ENCODE measurements at places on chromosomes 12 and 14. TPM values are rescaled to one million over a fixed set of nuclear protein-coding genes. Genes with fewer than 3 reads are reported as not detected.

RASSF8 gene
- total RNA-seq: 30.6 TPM

HOTAIR gene
- total RNA-seq: not detected

CMKLR1 gene
- not detected for total RNA-seq

CABP1 gene
- not detected for total RNA-seq

SNRPF gene
- 20.9 TPM for total RNA-seq

SLCO1C1 gene
- not detected for total RNA-seq

SPIC gene
- not detected for total RNA-seq

TMTC1 gene
- total RNA-seq: 30.3 TPM

GRCh38 chr12:108612788-108613282 lies 15.0 kb upstream of the TMEM119 start:
- no peaks in the 10 kb centered on the region for H3K36me3 ChIP-seq
- no peak overlapping the region for H3K27ac ChIP-seq
- H3K4me1 ChIP-seq: peaks cover 8% of the 10 kb centered on the region
- H3K4me3 ChIP-seq: no peak overlapping the region

GRCh38 chr12:67798768-67799167 lies 150.2 kb downstream of the DYRK2 start:
- no peak overlapping the region for H3K27ac ChIP-seq
- no peaks in the 10 kb centered on the region for H3K27me3 ChIP-seq
- DNase-seq: no peak
- no peak overlapping the region for H3K4me3 ChIP-seq

GRCh38 chr12:104296718-104297117 lies 6.8 kb upstream of the EID3 start:
- no peaks in the 10 kb centered on the region for H3K4me1 ChIP-seq
- no peak overlapping the region for H3K27ac ChIP-seq
- H3K27me3 ChIP-seq: no peaks in the 10 kb centered on the region
- no peak for DNase-seq
- peaks cover 10% of the 10 kb centered on the region for H3K36me3 ChIP-seq

GRCh38 chr12:96132819-96133218 lies 61.4 kb upstream of the ELK3 start:
- no peak overlapping the region for H3K4me3 ChIP-seq
- no peaks in the 10 kb centered on the region for H3K27me3 ChIP-seq
- no peaks in the 10 kb centered on the region for H3K36me3 ChIP-seq
- H3K27ac ChIP-seq: no peak overlapping the region
- DNase-seq: no peak

DNA sequence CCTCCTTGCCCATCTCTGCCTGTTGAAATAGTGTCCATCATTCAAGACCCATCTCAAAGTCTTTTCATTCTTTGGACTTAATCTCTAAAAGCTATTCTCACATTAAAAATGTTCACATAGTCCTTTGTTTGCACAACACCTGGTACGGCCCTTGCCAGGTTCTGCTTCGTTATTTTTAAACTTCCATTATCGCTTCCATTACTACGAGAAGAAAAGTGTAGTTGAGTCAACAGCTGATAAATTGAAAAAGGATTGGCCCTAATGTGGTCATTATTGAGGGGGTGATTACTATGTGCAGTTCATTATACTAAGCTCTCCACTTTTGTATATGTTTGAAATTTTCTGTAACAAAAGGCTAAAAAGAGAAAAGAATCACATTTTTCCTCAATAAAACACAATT lies 17.8 kb downstream of the KCNJ8 start:
- no peaks in the 10 kb centered on the region for H3K4me1 ChIP-seq
- H3K27me3 ChIP-seq: no peaks in the 10 kb centered on the region
- no peaks in the 10 kb centered on the region for H3K36me3 ChIP-seq
- H3K27ac ChIP-seq: no peak overlapping the region
- DNase-seq: no peak

GRCh38 chr12:92886131-92886530 lies 43.0 kb downstream of the EEA1 start:
- H3K27me3 ChIP-seq: no peaks in the 10 kb centered on the region
- DNase-seq: peak; percentile 0
- no peak overlapping the region for H3K27ac ChIP-seq
- H3K36me3 ChIP-seq: peaks cover 5% of the 10 kb centered on the region
- no peak overlapping the region for H3K4me3 ChIP-seq
- no peaks in the 10 kb centered on the region for H3K4me1 ChIP-seq

GRCh38 chr14:76597387-76597786 lies 163.9 kb upstream of the VASH1 start:
- H3K4me1 ChIP-seq: no peaks in the 10 kb centered on the region
- H3K36me3 ChIP-seq: no peaks in the 10 kb centered on the region
- H3K4me3 ChIP-seq: no peak overlapping the region
- no peak for DNase-seq
- H3K27me3 ChIP-seq: no peaks in the 10 kb centered on the region
- H3K27ac ChIP-seq: no peak overlapping the region

DNA sequence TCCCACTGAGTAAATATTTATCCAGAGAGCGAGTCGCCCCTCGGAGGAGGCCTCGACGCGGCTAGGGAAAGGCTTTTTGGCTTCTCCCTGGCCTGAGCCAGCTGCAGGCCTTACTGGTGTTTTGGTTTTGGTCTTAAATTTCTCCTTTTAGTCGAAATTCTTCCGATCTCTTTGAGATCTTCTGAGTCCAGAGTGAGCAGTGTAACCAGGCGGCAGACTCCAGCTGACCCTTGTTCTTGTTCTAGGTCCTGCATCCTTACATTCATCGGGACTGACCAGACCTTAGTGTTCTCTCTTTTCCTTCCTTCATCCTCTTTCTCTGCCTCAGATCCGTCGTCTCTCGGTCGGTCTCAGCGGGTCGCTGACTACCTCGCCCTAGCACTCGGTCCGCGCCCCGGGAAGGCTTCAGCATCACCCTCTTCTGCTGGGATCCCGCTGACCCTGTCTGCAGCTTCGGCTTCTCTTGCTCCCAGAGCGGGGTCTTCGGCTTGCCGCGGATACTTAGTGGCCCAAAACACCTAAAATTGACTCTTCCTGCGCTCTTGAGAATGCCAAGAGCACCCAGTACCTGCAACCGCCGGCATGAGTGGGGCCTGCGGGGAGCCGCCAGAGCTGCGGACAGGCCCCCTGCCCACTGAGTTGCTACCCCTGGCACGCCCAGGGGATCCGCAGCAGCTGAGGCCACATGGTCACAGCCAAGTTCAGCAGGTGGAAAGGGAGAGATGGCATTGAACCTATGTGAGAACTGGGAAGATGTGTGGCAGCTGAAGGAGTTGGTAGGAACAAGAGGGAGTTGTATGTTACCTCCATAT lies 2.4 kb upstream of the PAX9 start:
- no peak for DNase-seq
- peaks cover 16% of the 10 kb centered on the region for H3K4me1 ChIP-seq
- no peak overlapping the region for H3K4me3 ChIP-seq
- no peaks in the 10 kb centered on the region for H3K36me3 ChIP-seq
- peaks cover 100% of the 10 kb centered on the region for H3K27me3 ChIP-seq

GRCh38 chr12:124738636-124739467 lies 124.8 kb downstream of the SCARB1 start:
- H3K27ac ChIP-seq: no peak overlapping the region
- no peak for DNase-seq
- H3K36me3 ChIP-seq: no peaks in the 10 kb centered on the region

DNA sequence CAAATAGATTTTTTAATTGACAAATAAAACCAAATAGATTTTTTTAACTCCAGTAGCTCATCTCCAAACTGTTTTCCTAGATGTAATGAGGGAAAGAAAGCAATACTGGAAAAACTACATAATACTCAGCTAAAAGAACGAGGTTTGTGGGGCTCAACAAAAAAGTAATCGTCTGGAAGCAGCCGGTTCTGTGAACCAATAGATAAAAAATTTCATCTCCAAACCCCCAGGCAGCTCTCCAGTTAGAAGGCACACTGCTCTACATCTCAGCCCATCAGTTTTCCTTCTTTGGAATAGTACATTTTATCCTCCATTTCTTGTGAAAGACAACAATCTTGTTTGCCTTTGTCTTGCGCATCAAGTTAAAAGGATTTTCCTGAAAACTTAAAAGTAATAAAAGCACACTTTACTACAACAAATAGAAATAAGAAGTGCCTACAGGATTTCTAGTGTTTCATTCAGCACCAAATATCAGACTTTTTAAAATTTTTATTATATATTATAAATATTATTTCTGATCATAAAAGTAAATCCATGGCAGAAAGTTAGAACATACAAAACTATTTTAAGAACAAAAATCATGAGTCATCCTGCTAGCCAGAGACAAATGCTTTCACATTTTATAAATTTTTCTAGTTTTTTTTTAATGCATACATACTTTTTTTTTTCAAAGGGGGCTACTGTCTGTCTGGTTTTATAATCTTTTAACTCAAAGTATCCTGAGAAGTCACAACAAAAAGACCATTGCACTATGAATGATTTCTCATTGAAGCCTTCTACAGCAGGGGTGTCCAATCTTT lies 67.7 kb downstream of the EPS8 start:
- H3K36me3 ChIP-seq: no peaks in the 10 kb centered on the region
- no peak for DNase-seq
- no peaks in the 10 kb centered on the region for H3K27me3 ChIP-seq

DNA sequence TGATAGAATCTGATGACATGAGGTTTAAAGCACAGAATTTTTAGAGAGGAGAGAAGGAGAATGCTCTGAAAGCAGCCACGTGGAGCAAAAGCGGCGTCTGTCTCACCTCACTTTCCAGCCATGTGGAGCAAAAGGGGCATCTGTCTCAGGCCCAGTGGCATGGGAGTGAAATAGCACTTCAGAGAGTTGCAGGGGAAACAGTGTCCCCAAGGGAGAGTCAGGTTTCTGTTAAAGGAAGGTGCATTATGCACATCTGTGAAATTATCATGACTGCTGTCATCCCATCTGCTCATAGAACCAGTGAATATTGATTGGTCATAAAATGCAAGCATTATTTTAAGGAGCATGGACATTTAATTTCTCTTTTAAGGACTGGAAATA lies 124.0 kb downstream of the BICD1 start:
- H3K36me3 ChIP-seq: no peaks in the 10 kb centered on the region
- no peak for DNase-seq
- no peaks in the 10 kb centered on the region for H3K4me1 ChIP-seq

DNA sequence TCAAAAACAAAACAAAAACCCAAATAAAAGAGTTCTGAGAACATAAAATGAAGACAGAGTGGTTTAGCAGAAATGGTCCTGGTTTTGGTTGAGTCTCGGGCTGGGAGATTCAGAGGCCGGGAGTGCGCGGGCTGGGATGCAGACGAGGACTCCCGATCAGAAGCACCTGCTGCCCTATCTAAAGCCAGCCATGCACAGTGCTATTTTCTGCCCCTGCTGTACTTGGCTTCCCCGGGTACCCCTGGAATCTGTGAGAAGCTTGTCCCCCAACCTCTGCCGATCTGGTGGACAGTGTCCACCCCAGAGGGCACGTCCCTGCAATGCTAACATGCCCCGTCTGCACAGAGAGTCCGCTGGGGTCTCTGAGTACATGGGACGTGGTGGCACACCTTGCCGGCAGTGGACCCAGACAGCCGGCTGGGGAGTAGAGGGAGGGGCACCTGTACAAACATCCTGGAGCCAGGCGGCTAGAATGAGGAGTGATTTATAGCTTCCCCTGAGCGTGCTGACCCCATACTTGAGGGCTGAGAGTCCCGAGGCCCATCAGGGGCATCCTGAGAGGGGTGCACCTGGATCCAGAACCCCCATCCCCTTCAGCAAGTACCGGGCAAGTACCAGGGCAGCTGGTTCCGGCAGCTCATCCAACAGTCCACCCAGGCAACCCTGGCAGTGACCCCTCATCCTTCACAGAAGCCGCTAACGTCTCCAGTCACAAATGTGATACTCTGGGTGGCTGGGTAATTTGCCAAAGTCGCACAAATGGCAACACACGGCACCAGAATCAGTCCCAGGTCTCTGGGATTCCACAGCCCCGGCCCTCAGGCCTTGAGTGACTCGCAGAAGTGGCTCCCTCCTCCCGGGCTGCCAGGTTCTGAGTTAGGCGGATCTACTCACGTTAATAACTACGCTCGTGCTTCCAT lies 37.1 kb downstream of the CHGA start:
- H3K27me3 ChIP-seq: no peaks in the 10 kb centered on the region
- H3K27ac ChIP-seq: no peak overlapping the region
- H3K4me1 ChIP-seq: peaks cover 15% of the 10 kb centered on the region
- no peak overlapping the region for H3K4me3 ChIP-seq

DNA sequence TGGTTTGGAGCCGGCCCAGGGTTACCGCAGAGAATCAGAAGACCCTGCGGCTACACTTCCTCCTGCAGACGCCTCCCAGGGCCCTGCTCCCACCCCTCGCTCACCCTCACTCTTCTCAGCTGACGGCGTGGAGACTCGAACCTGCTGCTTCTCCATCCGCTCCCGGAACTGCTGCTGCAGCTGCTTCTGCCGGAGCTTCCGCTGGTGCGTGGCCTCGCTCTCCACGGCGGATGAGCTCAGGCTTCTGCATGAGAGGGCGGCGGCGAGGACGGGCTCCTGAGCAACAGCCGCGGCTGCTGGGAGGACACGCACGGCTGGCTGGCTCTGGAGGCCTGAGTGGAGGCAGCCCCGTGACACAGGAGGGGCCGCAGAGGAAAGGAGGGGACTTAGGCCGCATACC lies 33.3 kb downstream of the RAD52 start:
- no peak overlapping the region for H3K27ac ChIP-seq
- H3K27me3 ChIP-seq: no peaks in the 10 kb centered on the region
- no peaks in the 10 kb centered on the region for H3K4me1 ChIP-seq
- no peak for DNase-seq
- H3K4me3 ChIP-seq: no peak overlapping the region

DNA sequence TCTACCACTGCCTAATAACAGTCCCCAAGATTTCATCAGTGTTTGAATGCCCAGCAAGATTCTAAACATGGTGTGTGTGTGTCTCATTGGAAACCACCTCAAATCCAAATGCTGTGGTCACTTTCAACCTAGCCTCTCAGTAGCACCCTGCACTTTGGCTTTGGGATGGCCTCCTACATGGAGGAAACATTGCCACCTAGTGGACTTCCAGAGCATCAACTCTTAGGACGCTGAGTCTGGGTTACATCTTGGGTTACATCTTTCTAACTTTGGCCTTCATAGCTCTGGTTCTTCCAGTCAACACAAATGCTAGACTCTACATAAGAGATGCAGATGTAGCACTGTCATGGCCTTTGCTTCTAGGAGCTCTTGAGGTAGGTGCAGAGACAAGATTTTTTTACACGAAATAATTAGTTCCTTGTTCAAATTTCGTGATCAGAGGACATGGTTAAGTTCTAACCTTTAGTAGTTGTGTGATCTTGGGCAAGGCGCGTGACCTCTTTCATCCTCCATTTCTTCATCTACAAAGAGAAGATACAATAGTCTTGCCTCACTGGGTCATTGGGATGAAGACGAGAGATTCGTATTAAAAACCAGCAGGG lies 113.5 kb upstream of the VASH1 start:
- H3K4me1 ChIP-seq: no peaks in the 10 kb centered on the region
- no peaks in the 10 kb centered on the region for H3K27me3 ChIP-seq
- H3K27ac ChIP-seq: no peak overlapping the region
- DNase-seq: peak; percentile 74
- no peak overlapping the region for H3K4me3 ChIP-seq
- no peaks in the 10 kb centered on the region for H3K36me3 ChIP-seq

- no peak overlapping the region for H3K27ac ChIP-seq
- no peaks in the 10 kb centered on the region for H3K27me3 ChIP-seq
Measured at GRCh38 chr12:66340131-66340530, 37.8 kb downstream of the HELB start.

Data from cardiac muscle cell (in vitro differentiated cells and primary cell).